B cell (primary cell): ENCODE measurements at places on chromosomes 11 and 22.

DNA sequence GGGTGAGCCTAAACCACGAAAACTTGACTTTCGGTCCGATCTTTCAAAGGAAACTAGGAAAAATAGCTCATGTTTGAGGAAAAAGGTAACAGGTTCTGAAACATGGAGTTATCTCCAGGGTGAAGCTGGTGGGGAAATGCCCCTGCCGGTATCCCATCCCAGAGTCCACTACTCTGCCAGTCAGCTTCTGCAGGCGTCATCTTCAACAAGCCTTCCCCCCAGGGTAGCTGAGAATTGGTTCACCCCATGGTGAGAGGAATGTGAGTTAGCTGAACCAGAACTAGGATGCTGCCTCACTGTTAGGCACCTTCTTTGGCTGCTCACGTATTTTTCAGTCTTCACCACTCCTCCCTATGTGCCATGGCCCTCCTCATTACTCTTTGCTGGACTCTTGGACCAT, 1.1 kb downstream of the GVQW3 start:
- DNase-seq = no peak

DNA sequence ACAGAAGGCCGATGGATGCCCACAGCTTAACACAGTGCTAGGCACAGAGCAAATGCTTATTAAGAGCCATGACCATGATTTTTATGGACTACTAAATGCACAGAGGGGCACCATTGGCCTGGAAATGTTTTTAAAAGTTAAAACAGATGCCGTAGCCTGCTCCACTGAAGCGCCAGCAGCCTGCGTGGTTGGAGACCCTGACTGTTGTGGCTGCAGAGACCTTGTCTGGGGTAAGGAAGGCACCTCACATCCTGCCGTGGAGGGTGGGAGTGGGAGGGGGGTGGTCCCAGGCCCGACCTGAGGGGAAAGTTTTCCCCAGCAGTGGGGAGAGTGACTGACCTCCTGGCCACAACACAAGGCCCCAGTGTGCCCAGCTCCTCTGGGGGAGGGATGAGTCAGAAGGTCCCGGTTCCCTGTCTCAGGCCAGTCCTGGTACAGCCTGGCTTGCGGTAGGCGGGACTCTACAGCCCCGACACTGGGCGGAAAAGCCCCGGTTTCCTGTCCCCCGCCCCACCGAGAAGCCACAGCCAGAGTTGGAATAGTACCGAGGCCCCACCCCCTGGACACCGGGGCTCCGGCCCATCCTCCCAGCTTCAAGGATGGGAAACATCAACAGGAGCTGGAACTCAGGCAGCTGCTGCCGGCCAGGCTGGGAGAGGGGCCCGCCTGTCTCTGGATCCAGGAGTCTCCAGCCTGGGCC, 7.0 kb downstream of the CHST1 start:
- no peak for DNase-seq

- DNase-seq = peak; percentile 60
Observed at GRCh38 chr11:61971248-61972111, 4.0 kb upstream of the FTH1 start.

DNA sequence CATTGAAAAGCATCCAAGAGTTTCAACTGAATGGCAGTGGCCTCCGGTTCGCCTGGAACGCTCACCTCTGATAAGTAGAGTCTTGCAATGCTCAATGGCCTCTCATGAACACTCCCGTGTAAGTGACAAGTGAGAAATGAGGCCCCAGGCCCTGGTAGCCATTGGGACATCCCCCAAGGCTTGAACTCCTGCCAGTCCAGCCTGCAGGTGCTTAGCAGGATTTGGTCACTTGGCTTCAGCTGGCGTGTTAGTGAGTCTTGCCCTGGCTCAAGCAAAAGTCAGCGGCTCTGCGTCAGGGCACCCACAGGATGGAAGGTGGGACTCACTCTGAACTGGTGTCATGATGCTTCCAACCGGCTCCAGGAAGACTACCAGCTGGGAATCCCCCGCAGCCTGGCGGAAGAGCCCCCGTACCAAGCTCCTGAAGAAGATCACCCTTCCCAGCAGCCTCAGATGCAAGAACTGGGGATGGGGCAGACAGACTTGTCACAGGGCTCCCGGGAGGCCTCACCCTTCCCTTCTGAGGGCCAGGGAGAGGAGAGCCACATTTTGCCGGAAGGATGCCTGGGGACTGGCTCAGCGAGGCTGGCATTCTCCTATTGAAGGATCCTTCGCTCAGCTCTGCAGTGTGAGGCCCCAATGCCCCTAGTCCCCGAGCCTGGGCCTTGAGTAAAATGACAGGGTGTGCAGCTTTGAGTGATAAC, 19.3 kb downstream of the MB start:
- DNase-seq = no peak
